Urothelium cell line (cell line): ENCODE measurements at places on chromosomes 7 and 10.

DNA sequence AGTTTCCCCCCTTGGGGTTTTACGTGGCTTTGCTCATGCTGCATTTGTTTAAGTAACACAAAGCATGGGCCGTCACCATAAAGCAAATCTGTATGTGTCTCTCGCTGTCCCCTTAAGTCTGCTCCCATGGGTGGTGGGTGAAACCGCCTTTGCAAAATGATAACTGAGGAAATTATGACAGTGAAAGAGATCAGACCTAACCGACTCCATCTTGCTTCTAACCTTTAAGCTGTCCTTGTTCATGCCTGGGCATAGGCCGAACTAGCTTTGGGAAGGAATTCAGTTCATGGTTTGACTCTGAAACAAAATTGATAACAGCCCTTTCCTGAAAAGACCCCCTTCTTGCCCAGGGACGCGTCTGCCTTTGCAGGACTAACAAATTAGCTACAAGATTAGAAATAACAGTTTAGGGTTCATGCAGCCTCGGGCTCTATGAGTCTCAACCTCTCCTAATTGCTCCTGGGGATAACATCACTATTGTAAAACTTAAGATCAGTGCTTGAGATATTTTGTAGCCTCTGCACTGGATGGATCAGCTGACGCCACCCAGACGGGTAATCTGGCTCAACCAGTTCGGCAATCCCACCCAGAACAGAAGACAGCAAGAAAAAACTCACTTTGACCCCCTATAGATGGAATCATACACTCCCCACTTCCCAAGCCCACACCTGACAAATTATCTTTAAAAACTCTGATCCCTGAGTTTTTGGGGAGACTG, 623.7 kb downstream of the TYW1 start:
- no peak for DNase-seq

DNA sequence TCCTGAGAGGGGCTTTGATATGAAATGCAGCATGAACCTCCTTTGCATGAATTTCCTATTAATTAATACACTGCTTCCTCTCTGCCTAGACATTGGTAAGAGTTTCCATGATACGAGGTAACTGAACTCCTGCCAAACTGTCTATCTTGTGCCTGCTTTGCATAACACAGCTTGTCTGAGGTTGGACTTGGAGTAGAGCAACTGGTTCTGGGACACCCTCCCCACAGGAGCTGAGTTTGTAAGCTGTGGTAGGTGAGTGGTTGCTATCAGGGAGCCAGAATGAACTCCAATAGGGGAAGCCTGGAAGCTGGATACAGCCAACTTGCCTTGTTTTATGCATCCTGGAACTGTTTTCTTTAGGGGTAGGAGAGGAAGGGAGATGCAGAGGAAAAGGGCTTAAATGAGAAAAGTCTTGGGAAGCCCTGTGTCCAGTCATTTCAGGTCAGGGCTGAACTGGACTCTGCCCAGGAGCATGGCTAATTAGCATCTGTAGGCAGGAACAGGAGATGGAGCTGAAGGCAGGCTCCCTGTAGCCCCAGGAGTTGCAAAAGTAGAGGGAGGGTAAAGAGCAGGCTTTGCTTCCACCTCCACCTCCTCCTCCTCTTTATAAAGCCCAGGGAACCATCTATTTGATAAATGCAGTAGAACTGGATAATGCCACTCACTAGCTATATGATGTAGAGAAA, 73.2 kb upstream of the GPR158 start:
- DNase-seq = no peak

DNA sequence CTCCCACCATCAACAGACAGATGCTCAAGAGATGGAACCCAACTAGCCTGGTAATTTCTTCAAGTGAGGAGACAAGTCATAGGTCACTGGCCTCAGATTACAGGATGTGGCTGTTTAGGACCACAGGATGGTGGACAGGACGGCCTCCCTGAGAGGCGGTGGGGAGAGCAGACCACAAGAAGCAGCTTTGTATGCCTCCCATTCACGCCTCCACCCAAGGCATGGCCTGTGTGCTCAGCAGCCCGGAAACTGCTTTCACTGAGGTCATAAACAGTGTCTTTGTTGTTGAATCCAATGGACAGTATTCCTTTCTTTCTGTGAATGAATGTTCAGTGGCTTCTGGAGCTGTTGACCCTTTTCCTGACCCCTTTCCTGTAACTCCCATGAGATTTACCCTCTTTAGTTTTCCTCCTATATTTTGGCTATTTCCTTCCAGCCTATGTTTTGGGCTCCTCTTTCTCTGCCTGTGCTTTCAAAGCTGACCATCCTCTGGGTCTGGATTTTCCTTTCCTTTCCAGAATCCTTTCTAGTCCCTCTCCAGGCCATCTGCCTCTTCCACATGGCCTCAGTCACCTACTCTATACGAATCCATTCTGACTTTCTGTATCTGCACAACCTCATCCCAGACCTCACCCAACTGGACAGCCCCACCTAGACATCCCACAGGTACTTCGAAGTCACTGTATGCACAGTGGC, 32.4 kb upstream of the INPP5F start:
- DNase-seq = peak; percentile 27

GRCh38 chr7:26293569-26294308, 2.1 kb downstream of the SNX10 start:
- no peak for DNase-seq

DNA sequence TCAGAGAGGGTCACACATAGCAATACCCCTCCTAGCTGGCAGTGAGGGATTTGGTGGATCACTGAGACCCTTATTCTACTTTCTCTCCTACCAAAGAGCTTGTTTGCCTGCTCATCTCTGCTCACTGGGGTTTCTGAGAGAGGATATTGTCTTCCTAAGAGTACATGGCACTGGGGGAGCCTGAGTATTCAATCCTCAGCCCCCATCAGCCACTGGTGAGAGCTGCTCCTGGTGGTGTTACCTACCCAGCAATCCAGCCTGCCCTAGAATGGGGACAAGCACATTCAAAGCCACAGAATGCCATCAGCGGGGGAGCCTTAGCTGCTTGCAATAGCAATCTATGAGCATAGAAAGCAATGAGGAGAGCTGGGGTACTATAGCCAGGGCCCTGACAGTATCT, 281.1 kb downstream of the WDR11 start:
- no peak for DNase-seq

DNA sequence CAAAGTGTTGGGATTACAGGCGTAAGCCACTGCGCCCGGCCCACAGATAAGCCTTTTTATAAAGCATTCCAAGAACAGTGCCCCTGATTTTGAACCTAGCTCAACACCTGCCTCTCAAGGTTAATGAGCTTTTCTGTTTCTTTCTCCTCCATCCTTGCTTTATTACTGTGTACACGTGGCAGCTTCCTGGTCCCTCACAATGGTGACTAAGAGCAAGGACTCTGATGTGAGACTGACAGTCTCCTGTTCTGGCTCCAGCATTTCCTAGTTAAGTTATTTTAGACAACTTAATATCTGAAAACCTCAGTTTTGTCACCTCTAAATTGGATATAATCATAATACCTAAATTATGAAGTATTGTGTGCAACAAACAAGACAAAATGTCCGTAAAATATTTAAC, 9.9 kb downstream of the HABP2 start:
- DNase-seq = no peak

DNA sequence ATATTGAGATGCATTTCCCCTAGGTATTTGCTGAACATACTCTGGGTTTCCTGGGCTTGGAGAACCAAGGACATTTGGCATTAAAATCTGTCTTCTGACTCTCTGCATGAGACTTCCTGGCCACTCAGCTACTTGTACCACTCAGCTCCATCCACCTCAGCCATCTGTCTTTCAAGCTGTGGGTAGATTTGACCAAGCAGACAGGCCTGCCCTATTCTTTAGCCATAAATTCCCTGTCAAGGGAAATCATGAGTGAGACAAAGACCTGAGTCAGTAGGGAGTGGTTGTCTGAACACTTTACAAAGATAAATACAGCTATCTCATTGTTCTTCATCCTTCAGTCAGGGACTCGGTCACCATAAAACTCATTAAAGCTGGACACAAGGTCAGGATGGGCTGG, 399.1 kb downstream of the GPAM start:
- no peak for DNase-seq

DNA sequence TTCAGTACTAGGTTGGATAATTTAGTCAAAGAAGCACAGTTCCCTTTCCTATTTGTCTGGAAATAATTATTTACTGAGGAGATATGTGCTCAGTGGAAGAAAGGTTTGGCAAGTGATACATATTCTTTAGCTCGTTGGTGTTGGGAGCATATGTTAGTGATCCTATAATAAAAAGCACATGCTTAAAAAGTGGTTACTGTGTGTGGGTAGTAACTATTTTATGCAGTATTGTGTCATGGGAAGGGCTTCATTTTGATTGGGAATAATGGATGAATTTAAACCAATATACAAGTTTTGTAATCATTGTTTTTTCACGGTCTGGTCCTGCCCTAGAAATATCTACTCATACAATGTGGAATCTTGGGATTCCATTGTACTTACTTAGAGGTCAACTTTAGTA, 188.7 kb upstream of the PPP1R3A start:
- no peak for DNase-seq

GRCh38 chr7:73870041-73870492, 9.1 kb downstream of the TMEM270 start:
- no peak for DNase-seq

- DNase-seq = no peak
Observed at GRCh38 chr10:96747734-96748550, 27.6 kb upstream of the PIK3AP1 start.

DNA sequence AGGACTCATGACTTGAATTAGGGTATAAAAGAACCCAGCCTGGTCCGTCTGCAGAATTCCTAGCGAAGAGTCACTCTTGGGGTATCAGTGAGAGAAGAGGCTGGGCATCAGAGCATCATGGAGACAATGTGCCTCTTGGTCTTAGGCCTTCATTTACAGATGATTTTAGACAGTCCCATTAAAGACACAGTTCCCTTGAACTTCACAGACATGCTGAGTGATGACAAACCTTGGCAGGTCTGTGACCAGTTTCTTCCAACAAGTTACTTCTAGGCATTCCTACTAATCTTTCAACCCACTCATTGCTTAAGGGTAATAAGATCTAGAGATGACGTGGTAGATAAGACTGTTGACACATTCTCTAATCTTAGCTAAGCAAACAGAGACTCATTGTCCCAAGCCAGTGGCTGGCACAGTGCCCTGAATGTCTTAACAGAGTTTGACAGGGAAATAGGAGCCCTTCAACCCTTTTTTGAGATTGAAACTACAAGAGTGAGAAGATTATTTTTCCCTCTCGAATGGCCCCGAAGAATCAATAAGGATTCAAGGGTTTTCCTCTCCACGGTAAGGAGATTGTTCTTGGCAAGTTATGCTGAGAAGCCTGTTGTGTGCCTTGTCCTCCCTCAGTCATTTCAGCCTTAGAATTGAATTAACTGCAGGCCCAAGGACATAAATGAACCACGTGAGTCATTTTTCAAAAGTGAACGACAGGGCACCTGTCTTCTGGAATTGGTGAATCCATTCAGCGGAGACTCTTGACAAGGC, 281.1 kb downstream of the CCDC3 start:
- peak; percentile 76 for DNase-seq

DNA sequence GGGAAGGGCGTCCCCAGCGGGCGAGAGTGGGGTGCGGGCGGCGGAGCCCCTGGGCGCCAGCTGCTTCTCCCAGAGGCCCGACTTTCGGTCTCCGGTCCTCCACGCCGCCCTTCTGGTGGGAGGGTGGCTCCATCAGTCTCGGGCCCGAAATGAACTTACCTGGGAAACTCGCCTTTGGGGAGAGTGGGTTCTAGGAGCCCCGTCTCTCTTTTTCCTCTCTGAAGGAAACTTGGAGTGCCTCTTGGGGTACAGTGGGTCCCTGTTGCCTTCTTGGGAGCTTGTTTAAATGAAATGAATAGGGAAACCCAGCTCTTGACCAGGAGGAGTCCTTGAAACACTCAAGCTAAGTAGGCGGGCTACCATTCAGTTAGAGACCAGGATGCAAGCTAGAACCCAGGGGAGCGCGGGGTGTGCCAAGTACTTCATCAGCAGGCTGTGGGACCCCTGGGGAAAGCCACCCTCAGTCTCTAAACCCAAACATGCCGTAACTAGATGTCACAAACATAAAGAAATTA, 1.3 kb downstream of the SLC26A4 start:
- no peak for DNase-seq

DNA sequence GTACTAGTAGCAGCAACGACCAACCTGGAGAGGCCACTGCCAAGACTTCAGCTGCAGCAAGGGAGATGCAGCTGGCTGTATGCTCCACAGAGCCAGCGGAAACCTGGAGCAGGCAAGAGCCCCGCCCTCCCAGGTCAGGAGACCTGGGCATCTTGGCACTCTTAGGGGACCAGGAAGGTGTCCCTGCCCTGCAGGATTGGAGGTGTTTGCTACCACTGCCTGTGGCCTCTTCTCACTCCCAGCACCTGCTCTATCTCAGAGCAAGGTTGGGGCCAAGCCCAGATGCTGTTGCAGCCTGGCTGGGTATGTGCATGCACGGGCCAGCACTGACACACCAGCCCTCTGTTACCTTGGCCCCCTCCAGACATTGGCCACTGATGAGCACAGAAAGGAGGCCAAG, 1512.8 kb downstream of the REEP3 start:
- DNase-seq = no peak
